ENCODE measurements at places on chromosomes 13 and 19. TPM values are rescaled to one million over a fixed set of nuclear protein-coding genes. Genes with fewer than 3 reads are reported as not detected.

DNA sequence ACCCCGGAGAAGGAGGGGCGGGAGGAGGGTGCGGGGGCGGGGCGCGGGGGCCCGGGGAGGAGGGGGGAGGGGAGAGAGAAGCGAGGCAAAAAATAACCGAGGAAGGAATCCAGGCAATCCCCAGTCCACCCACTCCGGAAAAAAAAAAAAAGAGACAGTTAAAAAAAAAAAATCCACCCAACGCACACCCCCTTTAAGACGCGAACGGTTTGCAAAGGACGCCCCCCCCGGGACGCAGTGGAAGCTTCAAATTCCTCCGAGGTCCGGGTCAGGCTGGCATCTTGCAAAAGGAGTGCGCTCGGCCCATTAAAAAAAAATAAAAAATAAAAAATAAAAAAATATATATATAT is at the start of gene CACNA1A:
TSS of gene CACNA1A (minus strand) at position 9 of the 350 bp plus-strand sequence. CDS start 255 bp downstream, outside the sequence.
- no peak for DNase-seq

The PSG3 gene
- total RNA-seq, result not detected

The C19orf81 gene
- 10.4 TPM for total RNA-seq

- DNase-seq, result no peak
These were observed 349.9 kb upstream of the ZNF507 start for GRCh38 chr19:31995546-31995945.

DNA sequence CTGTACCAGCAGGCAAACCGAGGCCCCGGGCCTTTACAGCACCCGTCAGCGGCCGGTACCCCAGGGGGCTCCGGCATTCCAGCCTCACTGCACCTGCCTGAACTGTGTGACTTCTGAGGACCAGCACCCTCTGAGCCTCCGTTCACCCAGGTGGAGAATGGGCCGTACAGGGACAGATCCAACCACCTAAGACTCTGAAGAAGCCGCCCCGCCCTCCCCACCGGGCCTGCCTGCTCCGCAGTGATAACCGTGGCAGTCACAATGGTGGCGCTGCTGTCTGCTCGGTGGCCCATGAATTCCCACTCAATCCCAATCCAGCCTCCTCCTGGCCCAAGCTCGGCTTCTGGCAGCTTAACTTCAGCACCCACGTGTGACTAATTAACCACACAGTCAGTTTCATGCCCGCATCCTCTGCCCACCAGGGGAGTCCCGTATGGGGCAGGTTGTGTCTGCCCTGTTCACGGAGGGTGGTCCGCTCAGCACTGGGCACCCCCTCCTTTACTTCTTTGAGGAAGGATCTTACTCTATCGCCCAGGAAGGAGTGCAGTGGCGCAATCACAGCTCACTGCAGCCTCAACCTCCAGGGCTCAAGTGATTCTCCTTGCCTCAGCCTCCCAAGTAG is 3.4 kb downstream of the TCF3 start:
- DNase-seq, result no peak

DNA sequence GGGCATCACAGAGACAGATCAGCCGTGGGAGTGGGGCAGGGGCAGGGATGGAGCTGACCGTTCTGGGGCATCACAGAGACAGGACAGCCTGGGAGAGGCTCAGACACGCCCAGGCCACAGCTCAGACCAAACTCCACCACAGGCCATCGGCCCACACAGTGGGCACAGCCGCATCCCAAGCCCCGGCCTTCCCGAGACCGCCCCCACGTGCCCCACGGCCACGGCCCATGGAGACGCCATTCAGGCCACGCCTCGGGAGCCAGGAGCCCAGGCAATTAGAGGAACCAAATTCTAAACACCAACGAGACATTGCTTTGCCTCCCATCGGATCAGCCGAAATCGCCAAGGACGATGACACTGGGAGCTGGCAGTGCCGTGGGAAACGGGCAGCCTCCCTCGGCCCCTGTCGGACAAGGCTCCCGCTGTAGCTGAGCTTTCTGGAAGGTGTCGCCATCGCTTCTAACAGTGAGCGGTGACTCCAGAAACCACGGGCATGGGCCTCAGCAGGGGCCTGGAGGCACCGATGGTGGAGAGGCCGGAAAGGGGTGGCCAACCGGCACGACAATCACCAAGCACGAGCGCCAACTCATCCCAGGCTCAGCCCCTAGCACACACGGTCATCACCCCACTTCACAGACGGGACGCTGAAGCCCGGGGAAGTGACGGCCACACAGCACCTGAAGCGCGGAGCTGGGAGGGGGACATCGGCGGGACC is 2.4 kb downstream of the PIP5K1C start:
- no peak for DNase-seq

The ONECUT3 gene
- 15.4 TPM for total RNA-seq

GRCh38 chr19:6767357-6768235 is at the start of gene SH2D3A:
Gene SH2D3A (minus strand): TSS chr19:6767435. CDS start chr19:6763748, 3,687 bp downstream.
- DNase-seq, result peak; percentile 64

GRCh38 chr19:604355-604754 is 14.7 kb downstream of the HCN2 start:
- no peak for DNase-seq

DNA sequence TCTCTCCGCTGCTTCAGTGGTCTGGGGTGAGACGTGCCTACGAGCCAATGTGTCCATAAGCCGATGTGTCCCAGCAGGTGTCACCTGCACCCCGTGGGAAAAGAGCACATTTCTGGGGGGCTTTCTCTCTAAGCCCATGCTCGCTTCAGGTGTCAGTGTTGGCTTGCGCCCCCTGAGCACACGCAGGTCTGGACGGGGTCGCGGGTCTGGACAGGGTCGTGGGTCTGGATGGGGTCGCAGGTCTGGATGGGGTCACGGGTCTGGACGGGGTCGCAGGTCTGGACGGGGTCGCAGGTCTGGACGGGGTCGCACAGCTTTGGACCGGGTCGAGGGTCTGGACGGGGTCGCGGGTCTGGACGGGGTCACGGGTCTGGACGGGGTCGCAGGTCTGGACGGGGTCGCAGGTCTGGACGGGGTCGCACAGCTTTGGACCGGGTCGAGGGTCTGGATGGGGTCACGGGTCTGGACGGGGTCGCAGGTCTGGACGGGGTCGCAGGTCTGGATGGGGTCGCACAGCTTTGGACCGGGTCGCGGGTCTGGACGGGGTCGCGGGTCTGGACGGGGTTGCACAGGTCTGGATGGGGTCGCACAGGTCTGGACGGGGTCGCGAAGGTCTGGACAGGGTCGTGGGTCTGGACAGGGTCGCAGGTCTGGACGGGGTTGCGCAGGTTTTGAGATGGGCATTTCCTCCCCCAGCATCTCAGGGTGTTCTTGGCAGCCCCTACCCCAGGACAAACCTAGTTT is 24.5 kb upstream of the TFDP1 start:
- DNase-seq, result no peak

The RUBCNL gene
- total RNA-seq, result 1.9 TPM

The ERICH4 gene
- total RNA-seq, result not detected

- DNase-seq, result no peak
These were observed 9.6 kb upstream of the FGF9 start for GRCh38 chr13:21661097-21661909.

GRCh38 chr19:45601115-45601514 is 897 bp downstream of the GPR4 start:
- no peak for DNase-seq

The ATCAY gene
- total RNA-seq, result 182 TPM

The DHRS12 gene
- total RNA-seq, result 19.8 TPM

GRCh38 chr13:37886879-37887278 is 17.3 kb upstream of the TRPC4 start:
- no peak for DNase-seq

The TRAPPC5 gene
- 142 TPM for total RNA-seq

The TMC4 gene
- total RNA-seq, result not detected

The SIGLEC8 gene
- not detected for total RNA-seq

The FCGBP gene
- 0.49 TPM for total RNA-seq

GRCh38 chr13:52344108-52344507 is 61.9 kb downstream of the THSD1 start:
- DNase-seq, result no peak

DNA sequence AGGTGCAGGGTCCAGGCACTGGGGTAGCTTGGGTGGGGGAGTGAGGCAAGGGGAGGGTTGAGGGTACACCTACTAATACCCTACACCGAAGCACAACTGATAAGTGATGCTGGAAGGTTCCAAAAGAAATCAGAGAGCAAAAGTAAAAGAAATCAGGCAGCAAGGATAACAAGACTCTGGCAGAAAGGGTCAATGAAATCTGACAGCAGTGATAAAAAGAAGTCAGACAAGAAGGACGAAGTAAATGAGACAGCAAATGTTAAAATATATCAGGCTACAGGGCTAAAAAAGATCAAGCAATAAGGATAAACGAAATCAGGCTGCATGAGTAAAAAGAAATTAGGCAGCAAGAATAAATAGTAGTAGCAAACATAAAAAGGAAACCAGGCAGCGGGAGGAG is 4.7 kb downstream of the LRFN3 start:
- DNase-seq, result no peak

- DNase-seq, result no peak
These were observed 1.1 kb upstream of the DLL3 start for GRCh38 chr19:39497701-39497995.

GRCh38 chr19:42325896-42326771 is 699 bp downstream of the MEGF8 start:
- peak; percentile 54 for DNase-seq

The ZNF177 gene
- total RNA-seq, result 6.7 TPM

- no peak for DNase-seq
These were observed 7.2 kb downstream of the PALM3 start for GRCh38 chr19:14054721-14055120.

The TJP3 gene
- total RNA-seq, result 3.1 TPM

- no peak for DNase-seq
These were observed 60.5 kb downstream of the WDR87 start for GRCh38 chr19:37845932-37846331.

The KLK14 gene
- 1.5 TPM for total RNA-seq

DNA sequence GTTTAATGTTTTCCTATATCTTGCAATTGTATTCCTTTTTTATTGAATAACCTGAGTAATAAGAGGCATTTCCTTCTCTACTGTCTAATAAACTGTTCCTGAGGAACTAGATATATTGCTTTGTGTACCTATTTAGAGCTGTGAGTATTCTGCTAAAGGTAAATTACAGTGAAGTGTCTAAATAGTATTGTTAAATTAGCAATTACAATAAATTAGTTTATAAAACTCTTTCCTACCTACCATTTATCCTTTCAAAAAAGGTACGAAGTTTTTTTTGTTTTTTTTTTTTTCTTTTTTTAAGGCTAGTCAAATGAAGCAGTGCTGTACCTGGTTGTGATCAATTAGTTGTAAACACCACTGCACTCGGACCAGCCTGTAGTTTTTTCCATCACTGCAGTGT is 34.8 kb downstream of the TM9SF2 start:
- no peak for DNase-seq

The IL4I1 gene
- total RNA-seq, result 0.59 TPM

GRCh38 chr19:37893845-37894575 is 12.4 kb downstream of the WDR87 start:
- no peak for DNase-seq

The WBP4 gene
- 8.9 TPM for total RNA-seq

The METTL21C gene
- total RNA-seq, result not detected

The CELF5 gene
- 12.5 TPM for total RNA-seq

GRCh38 chr13:92355213-92355612 is 871.4 kb upstream of the GPC6 start:
- peak; percentile 23 for DNase-seq

The ARL11 gene
- total RNA-seq, result not detected

- no peak for DNase-seq
These were observed 103.8 kb downstream of the TNFRSF19 start for GRCh38 chr13:23673867-23674605.

DNA sequence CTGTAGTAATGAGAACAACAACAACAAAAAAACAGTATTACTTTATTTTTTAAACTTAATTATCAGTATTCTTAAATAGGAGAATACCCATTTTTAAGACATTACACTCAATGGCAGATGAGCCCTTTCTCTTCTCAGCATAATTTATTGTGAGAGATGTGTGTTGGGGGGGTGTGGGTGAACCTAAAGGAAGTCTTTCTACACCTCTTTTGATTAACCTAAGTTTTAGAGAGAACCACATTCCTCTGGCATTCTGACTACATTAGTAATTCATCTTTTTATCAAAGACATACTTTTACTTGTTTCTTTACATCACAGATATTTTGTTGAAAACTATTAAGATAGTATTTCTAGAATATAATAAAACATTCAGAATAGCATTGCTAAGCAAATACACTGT is 890.9 kb downstream of the PCDH9 start:
- no peak for DNase-seq

DNA sequence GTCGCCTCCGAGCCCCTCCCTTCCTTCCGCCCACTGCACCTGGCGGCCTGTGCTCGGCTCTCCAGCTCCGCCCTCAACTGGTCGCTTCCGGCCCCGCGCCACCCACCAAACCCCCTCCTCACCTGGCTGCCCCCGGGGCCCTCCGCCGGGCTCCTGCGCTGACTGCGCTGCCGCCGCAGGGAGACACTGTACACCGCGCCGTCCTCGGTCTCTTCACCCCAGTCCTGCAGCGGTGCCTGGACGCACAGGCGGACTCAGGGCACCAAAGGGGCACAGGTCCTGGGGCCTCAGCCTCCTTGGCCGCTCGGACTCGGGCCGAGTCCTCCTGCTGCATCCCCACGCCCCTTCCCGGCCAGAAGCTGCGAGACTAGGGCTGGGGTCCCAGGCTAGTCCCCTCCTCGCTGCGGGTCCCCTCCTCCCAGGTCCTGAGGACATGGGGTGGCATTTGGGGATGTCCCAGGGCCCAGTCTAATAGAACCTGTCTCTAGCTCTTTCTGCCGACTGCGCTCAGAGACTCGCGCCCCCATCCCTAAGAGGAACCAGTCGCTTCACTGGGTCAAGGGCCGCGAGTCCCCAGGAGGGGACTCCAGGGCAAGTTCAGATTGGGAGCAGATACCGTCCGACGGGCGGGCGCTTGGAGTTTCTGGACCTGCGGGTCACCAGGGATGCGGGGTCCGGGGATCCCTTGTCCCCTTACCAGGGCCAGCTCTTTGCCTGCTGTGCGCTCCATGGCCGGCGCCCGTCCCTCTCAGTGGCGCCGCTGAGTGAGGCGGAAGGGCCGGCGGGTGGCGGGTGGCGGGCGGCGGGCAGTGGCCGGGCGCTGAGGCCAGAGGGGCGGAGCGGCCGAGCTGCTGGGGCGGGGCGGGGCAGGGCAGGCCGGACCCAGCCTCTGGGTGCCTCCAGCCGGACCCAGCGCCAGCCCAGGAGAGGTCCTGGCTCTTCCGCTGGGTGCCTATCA is at the start of gene RGL3:
TSS of gene RGL3 (minus strand) at position 766 of the 958 bp plus-strand sequence. CDS start at position 730, 36 bp downstream.
- peak; percentile 60 for DNase-seq

The ADGRE3 gene
- not detected for total RNA-seq

The UNC13A gene
- total RNA-seq, result 79.7 TPM

The ZNF83 gene
- total RNA-seq, result 62.3 TPM

DNA sequence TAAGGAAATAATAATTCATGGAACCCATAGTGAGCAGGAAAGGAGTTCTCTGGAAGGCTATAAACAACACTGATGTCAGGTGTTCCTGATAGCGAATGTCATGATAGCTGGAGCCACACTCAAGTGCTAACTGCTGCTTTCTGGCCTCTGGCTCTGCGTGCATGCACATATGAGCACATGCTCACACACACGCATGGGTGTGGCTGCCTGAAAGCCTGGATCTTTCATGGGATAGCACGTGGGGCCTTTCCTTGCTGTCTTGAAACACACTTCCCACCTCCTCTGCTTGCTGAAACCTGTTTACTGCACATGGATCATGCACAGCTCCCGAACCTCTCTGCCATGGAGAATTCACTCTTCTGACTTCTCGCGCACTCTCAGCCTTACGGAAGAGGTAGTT is 207.4 kb downstream of the ATP8A2 start:
- DNase-seq, result no peak
